A549 (cell line): ENCODE measurements at places on chromosomes 7 and 10.

GRCh38 chr10:5466451-5467206 lies 32.7 kb downstream of the CALML5 start:
- DNase-seq, result no peak

GRCh38 chr7:21868576-21868850 lies 77.2 kb downstream of the CDCA7L start:
- DNase-seq, result no peak

DNA sequence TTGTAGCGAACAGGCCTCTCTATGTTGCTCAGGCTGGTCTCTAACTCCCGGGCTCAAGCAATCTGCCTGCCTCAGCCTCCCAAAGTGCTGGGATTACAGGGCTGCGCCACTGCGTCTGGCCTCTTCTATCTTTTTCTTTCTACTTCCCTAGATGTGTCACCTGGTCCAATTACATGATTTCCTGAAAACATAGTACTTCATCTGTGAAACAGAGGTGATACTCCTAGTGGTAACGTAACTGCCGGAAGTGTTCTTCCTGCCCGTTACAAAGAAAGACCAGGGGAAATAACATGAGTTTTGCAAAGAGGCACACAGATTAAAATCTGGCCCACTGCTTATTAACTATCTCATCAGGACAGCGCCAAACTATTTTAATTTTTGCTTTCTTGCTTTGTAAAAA lies 18.4 kb upstream of the HGF start:
- DNase-seq, result no peak

GRCh38 chr7:102313997-102314780 lies 27.5 kb downstream of the SH2B2 start:
- no peak for DNase-seq

DNA sequence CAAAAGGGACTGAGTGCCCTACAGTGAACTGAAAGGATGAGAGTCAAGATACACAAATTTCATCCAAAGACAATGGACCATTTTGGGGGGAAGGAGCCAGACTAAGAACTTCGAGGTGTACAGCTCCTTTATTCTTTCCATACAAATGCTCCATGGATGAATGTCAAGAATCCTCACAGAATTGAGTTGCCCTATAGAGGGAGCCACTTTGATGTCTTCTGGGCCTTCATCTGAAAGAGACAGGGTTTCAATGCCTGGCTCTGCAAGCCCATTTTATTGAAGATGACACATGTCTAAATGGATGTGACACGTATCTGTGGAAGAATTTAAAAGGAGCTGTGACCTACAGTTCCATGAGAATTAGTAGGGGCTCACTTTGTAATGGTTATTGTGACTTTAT lies 32.0 kb upstream of the NRG3 start:
- peak; percentile 1 for DNase-seq

- DNase-seq, result peak; percentile 9
Observed at GRCh38 chr7:37352974-37353948, 95.4 kb downstream of the ELMO1 start.

DNA sequence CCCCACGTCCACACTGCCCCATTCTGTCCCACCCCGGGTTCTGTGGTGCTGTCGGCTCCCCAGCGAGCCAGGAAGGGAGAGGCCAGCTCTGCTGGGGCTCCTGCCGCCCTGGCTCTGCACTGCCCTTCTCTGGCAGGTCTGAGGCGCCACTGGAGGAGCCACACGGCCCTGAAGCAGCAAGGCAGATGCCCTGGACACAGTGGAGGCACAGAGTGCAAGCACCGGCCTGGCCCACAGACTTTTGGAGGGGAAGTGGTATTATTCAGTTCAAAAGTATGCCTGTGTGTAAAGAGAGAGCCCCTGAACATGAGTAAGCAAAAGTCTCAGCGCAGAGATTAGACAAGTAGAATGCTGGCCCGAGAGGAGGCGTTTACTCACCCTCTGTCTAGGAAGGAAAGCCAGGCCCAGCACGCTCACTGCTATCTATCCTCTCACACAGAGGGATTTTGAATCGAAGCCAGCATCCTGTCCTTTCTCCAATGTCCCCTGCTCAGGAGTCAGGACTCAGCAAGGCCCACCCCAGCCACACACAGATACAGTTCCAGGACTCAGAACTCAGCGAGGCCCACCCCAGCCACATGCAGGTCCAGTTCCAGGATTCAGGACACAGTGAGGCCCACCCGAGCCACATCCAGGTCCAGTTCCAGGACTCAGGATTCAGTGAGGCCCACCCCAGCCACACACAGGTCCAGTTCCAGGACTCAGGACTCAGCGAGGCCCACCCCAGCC lies 115.0 kb downstream of the EGFR start:
- peak; percentile 86 for DNase-seq
